GM04503 (cell line): ENCODE measurements at places on chromosomes 1 and 21.

DNA sequence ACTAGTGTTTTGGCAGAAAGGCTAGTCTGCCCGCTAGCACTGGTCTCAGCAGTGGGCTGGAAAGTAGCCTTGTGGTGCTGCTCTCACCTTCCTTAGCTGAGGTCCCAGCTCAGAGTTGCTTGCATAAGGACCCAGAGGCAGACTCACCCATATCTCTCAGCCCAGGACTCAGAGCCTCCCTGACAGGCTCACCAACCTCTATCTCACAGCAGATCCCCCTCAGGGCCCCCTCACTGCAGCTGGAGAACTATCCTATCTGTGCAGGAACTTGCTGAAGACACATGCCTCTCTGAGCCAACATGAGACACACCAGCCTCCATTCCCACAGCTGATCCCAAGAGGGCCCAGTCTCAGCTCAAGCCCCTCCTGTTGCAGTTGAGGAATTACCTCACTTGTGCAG is 82.6 kb downstream of the IARS2 start:
- no peak for DNase-seq

- no peak for DNase-seq
Measured at GRCh38 chr1:243390162-243390791, 134.4 kb downstream of the SDCCAG8 start.

GRCh38 chr1:58883037-58883887 is 99.4 kb upstream of the JUN start:
- peak; percentile 97 for DNase-seq

GRCh38 chr1:64823691-64824476 is 79.0 kb downstream of the RAVER2 start:
- peak; percentile 27 for DNase-seq

- no peak for DNase-seq
Measured at GRCh38 chr1:180380259-180381183, 121.9 kb downstream of the ACBD6 start.

DNA sequence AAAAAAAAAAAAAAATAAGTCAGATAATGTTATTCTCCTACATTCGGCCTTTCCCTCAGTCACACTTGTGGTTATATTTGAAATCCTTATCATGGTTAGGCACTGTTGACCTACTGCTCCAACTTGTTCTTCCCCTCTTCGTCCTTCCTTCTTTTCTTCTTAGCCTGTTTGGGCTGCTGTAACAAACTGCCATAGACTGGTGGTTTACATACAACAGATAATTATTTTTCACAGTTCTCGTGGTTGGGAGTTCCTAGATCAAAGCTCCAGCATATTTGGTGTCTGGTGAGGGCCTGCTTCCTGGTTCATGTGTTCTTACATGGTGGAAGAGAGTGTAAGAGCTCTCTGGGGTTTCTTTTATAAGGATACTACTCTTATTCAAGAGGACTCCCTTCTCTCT is 73.4 kb downstream of the RABGAP1L start:
- DNase-seq, result no peak

- DNase-seq, result no peak
Measured at GRCh38 chr1:44282704-44283426, 69.6 kb downstream of the DMAP1 start.

DNA sequence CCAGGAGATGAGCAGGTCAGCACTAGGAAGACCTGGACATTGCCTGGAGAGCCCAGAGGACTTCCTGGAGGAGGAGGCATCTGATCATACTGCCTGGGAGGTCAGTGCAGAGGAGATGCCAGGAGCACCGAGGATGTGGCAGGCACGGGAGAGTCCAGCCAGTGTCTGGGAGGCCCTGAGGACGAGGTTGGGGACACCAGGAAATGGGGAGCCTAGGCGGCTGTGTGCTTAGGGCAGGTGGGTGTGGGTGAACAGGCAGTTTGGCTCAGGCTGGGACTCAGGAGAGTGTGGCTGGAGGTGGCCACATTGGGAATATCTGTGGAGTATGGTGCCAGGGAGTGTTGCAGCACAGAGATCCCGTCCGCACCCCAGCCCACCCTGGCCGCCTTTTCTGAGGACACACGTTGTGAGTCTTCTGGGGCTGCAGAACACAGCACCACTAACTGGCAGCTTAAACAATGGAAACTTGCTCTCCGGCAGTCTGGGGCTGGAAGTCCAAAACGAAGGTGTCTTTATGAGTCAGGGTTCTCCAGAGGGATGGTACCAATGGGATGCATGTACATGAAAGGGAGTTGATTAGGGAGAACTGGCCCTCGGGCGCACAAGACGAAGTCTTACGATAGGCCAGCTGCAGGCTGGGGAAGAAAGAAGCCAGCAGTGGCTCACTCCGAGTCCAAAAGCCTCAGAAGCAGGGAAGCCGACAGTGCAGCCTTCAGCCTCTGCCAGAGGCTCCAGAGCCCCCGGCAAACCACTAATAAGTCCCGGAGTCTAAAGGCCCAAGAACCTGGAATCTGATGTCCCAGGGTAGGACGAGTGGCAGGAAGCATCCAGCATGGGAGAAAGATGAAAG is 58.0 kb downstream of the FAAP20 start:
- DNase-seq, result no peak

- DNase-seq, result peak; percentile 61
Measured at GRCh38 chr1:19676438-19676922, 11.8 kb downstream of the HTR6 start.

GRCh38 chr1:90671251-90671650 is 45.9 kb downstream of the BARHL2 start:
- no peak for DNase-seq

DNA sequence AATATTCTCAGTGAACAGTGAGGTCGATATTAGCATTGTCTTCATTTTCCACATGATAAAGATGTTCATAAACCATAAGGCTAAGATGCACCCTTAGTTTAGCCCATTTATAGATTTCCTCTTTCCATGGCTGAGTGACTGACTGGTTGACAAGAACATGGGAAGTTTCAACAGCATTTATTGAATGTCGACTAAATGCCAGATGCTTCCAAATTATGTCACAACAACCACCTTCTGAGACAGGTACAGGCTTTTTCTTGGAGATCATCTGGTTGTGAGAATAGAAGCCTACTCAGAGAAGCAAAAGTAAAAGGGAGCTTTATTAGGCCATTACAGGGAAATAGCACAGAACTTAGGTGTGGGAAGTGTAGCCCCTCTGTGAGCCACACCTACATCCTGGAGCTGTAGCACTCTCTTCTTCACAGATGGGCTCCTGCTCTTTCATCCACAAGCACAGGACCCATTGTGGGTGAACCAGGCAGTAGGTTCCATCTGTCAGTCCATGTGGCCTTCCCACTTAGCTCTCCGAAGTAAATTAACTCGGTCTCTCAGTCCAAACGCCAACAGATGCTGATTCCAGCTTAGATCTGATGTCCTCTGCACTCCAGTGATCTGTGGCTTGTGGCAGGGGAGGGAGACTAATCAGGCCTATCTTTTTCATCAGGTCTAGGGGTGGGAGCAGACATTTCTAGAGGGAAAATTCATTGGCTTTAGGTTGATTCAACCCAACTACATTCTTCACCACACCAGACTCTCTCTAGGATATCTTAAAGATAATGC is 14.3 kb downstream of the ATP2B4 start:
- DNase-seq, result no peak

DNA sequence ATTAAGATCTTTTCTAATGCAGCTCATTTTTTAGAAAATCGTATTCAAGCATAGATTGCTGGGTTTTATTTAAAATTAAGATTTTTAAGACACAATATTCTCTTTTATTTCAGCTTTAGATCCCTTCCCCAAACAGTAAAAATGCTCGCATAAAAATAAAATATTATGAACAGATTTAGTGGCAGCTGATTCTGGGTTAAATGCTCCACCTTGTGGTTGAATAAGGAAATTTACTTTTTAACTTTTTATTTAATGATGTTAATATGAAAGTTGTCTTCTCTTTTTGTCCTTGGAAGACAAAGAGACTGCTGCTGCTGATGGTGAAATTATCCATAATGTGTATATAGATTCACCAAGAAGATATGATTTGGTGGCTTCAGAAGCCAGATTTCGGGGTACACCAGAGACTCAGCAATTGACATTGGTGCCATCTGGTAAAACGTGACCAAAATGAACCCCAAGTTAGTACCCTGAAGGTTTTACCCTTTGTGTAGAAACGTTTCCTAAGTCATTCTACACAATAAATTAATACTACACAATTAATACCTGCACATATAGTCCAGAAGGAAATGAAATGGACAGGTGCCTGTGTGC is 128.0 kb downstream of the ADAMTS1 start:
- no peak for DNase-seq

GRCh38 chr1:167342846-167343245 is 122.2 kb downstream of the POU2F1 start:
- DNase-seq, result no peak

GRCh38 chr1:114490274-114490693 is 20.7 kb downstream of the TRIM33 start:
- DNase-seq, result no peak
